Esophagus muscularis mucosa (tissue), 4 donors: ENCODE measurements at places on chromosomes 5 and 9. TPM values are rescaled to one million over a fixed set of nuclear protein-coding genes. Genes with fewer than 3 reads are reported as not detected.

The ECSCR gene
- total RNA-seq: 42.9 TPM

The KCNN2 gene
- total RNA-seq: 9.3 TPM

DNA sequence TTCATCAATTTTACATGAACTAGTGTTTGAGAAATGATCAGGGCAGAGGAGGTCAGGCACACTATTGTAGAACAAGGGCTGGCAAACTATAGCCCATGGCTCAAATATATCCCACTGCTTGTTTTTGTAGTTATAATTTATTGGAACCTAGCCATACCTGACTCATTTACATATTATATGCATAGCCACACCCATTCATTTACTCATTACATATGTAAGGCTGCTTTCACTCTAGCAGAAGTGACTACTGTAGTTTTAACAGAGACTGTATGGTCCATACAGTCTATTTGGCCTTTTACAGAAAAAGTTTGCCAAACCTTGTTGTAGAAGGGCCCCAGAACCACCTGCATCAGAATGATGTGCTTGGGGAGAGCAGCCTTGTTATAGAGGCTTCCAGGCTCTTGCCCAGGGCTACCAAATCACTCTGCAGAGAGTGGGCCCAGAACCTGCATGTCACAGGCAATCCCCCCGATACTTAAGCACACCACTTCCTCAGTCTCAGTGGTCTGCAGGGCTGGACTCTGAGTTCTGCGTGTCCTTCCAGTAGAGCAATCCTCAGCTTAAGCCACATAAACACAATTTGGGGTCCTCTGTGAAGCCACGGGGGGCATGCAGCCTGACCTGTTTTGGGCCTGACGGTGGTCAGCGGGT lies 6.7 kb downstream of the ANKS6 start:
- no peak for DNase-seq

DNA sequence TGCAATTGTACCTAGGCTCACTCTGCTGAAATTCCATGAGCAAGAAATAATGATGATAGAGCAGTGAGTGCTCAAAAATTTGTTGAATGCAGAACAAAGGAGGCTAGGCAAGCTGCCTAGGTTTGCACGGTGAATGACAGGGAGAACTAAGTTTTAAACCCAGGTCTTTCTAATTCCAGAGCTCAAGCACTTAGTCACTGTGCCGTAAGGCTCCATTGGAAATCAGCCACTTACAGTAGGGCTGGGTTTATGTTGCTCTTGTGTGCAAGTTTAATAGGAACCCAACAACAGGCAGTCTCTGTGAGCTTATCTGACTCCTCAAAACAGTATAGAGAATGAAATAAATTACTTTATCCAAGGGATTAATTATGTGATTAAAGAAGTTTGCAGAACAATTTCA lies 147.0 kb downstream of the CSNK1G3 start:
- no peak for DNase-seq

DNA sequence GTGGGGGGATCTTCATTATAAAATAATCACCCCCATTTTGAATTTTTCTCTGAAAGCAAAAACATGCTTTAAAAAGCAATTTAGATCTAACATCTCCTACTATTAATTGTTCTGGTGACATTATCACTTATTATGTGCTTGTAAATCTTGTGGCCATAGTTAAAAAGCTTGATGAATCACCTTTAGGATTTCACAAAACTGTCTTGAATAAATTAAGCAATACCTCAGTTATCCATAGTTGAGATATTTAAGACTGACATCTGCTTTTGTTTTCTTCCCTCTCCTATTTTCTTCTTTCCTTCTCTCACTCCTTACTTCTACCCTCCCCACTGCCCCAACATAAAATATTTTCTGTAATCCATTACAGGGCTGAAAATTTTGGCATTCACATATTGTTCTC lies 84.8 kb downstream of the SLC1A3 start:
- no peak for DNase-seq
